HCT116 (cell line): ENCODE measurements at places on chromosomes 1 and 21.

DNA sequence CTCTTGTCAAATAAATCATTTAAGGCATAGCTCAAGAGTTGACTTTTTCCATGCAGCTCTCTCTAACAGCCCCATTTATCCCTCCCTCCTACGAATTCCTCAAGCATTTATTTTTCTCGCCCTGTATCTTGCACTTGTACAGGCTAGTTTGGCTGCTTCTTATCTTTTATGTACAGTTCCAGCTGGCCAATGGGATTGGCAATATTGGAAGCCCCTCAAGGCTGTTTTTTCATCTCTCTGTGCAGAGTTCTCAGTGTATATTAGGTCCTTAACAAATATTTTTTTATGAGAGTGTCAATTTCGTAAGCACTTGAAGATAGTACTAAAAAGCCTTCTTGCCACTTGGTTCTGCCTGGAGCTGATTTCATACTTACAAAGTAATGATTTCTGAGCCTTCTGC, 356.0 kb downstream of the ST6GALNAC3 start:
- no peak overlapping the region for H3K27ac ChIP-seq
- no peaks in the 10 kb centered on the region for H3K27me3 ChIP-seq
- H3K36me3 ChIP-seq, result no peaks in the 10 kb centered on the region
- H3K4me3 ChIP-seq, result no peak overlapping the region

GRCh38 chr1:226653311-226653921, 85.7 kb downstream of the ITPKB start:
- H3K27me3 ChIP-seq, result no peaks in the 10 kb centered on the region
- H3K36me3 ChIP-seq, result no peaks in the 10 kb centered on the region
- H3K4me1 ChIP-seq, result peaks cover 15% of the 10 kb centered on the region
- no peak overlapping the region for H3K4me3 ChIP-seq
- no peak for DNase-seq
- H3K27ac ChIP-seq, result no peak overlapping the region

DNA sequence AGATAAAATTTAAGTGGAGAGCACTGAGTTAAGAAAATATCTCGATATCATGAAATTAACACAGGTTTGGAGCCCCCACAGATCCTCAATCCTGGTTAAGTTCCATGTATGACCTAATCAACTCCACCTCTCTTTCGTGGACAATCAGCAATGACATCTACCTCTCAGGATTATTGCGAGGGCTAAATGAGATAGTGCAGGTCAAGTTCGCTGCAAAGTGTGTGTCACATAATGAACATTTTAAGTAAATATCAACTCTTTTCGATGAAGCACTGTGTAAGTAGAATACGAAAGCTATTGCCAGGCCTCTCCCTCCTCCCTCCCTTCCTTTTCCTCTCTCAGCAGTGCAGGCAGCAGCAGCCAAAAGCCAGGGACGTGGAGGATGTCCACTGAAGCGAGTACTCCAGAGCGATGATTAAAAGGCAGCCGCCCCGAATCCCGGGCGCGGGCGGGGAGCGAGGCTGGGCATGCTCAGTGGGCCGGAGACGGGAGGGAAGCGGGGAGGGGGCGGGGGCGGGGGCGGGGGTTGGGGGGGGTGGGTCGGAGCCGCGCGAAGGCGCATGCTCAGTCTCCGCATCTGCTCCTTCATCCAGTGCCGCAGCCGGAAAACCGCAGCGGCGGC, at the start of gene CAMSAP2:
TSS of gene CAMSAP2 (plus strand) at position 567 of the 622 bp plus-strand sequence. CDS start 935 bp downstream, outside the sequence.
- no peaks in the 10 kb centered on the region for H3K27me3 ChIP-seq
- H3K27ac ChIP-seq, result peak within 1 kb of the TSS; percentile 96
- DNase-seq, result peak; percentile 34
- no peaks in the 10 kb centered on the region for H3K36me3 ChIP-seq
- peak within 1 kb of the TSS; percentile 91 for H3K4me3 ChIP-seq

DNA sequence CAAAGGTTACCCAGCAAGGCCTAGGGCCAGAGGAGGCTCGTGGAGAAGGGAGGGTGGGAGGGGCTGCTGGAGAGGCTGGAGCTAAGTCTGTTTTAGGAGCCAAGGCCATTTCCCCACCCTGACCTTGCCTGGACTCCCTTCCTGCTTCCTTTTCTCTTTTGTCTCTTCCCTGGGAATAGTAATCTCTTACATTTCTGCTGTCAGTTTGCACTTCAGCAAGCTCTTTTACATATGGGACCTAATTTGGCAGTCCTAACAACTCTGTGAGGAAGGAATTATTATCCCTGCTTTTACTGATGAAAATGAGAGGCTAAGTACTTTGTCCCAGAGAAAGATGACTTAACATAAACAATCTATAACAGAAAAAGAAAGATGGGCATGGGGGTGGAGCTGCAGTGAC, 13.8 kb downstream of the OPTC start:
- no peak overlapping the region for H3K4me3 ChIP-seq
- peaks cover 6% of the 10 kb centered on the region; the same call in 1 of the 2 replicates for H3K27me3 ChIP-seq
- H3K27ac ChIP-seq, result no peak overlapping the region
- no peak for DNase-seq

- H3K27ac ChIP-seq, result no peak overlapping the region
- no peak for DNase-seq
- H3K4me3 ChIP-seq, result no peak overlapping the region
These were observed 44.7 kb downstream of the EIF2B3 start for GRCh38 chr1:44941424-44942324.

- peaks cover 19% of the 10 kb centered on the region for H3K27me3 ChIP-seq
- no peaks in the 10 kb centered on the region for H3K4me1 ChIP-seq
- H3K4me3 ChIP-seq, result no peak overlapping the region
- no peak overlapping the region for H3K27ac ChIP-seq
- no peak for DNase-seq
- no peaks in the 10 kb centered on the region for H3K36me3 ChIP-seq
These were observed 106.6 kb upstream of the PLXNA2 start for GRCh38 chr1:208350815-208351214.

DNA sequence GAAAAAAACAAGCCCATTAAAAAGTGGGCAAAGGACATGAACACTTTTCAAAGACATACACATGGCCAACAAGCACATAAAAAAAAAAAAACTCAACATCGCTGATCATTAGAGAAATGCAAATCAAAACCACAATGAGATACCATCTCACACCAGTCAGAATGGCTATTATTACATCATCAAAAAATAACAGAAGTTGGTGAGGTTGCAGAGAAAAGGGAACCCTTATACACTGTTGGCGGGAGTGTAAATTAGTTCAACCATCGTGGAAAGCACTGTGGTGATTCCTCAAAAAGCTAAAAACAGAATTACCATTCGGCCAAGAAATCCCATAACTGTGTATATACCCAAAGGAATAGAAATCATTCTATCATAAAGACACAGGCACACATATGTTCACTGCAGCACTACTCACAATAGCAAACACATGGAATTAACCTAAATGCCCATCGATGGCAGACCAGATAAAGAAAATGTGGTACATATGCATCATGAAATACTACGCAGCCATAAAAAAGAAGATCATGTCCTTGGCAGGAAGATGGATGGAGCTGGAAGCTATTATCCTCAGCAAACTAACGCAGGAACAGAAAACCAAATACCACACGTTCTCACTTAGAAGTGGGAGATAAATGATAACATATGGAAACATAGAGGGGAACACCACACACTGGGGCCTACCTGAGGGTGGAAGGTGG, 70.1 kb downstream of the INTS7 start:
- no peaks in the 10 kb centered on the region for H3K27me3 ChIP-seq
- DNase-seq, result no peak
- H3K4me3 ChIP-seq, result no peak overlapping the region
- H3K27ac ChIP-seq, result no peak overlapping the region

DNA sequence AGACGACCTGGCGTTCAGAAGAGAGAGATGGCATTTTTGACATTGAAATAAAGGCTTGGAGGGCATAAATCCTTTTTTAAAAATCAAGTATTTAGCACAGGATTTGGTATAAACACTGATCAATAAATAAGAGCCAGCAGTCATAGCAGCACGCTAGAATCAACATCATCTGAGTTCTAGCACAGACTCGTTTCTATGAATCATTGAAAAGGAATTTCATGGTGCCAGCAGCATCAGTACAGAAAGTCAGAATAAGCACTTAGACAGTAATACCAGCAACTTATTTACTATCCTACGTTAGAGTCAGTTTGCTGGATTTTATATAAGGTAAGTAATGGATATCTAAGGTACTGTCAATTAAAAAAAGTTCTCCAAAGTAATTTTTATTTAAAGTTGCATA, 119.3 kb downstream of the HLCS start:
- peak overlapping the region; percentile 34; the same call in 1 of the 2 replicates for H3K27ac ChIP-seq
- H3K27me3 ChIP-seq, result no peaks in the 10 kb centered on the region
- peaks cover 38% of the 10 kb centered on the region for H3K4me1 ChIP-seq

- no peaks in the 10 kb centered on the region; the same call in 1 of the 2 replicates for H3K27me3 ChIP-seq
- no peaks in the 10 kb centered on the region for H3K4me1 ChIP-seq
- no peak for DNase-seq
- H3K4me3 ChIP-seq, result no peak within 1 kb of the TSS
- no peaks in the 10 kb centered on the region for H3K36me3 ChIP-seq
These were observed at the start of gene NGF for GRCh38 chr1:115337633-115338456. NGF (minus strand) TSS chr1:115338249; CDS start chr1:115286795, 51,454 bp downstream.

- no peak for DNase-seq
- peak overlapping the region; percentile 40 for H3K4me3 ChIP-seq
- H3K27me3 ChIP-seq, result no peaks in the 10 kb centered on the region
- no peaks in the 10 kb centered on the region for H3K4me1 ChIP-seq
- no peak overlapping the region for H3K27ac ChIP-seq
These were observed 3.5 kb upstream of the SLC44A5 start for GRCh38 chr1:75614399-75614756.

GRCh38 chr1:84749427-84749826, 59.2 kb upstream of the SSX2IP start:
- no peaks in the 10 kb centered on the region for H3K36me3 ChIP-seq
- DNase-seq, result no peak
- H3K4me3 ChIP-seq, result no peak overlapping the region
- 0 out of 2 replicates have a peak, but pooled peaks cover 4% of the 10 kb centered on the region for H3K4me1 ChIP-seq

GRCh38 chr1:170568197-170568596, 36.2 kb downstream of the GORAB start:
- no peaks in the 10 kb centered on the region for H3K36me3 ChIP-seq
- H3K4me1 ChIP-seq, result peaks cover 6% of the 10 kb centered on the region
- no peak overlapping the region for H3K4me3 ChIP-seq
- DNase-seq, result no peak

- no peaks in the 10 kb centered on the region; the same call in 1 of the 2 replicates for H3K4me1 ChIP-seq
These were observed 86.4 kb downstream of the TMEM53 start for GRCh38 chr1:44587796-44588460.

GRCh38 chr1:179137617-179138255, 55.9 kb downstream of the TOR3A start:
- H3K4me3 ChIP-seq, result no peak overlapping the region
- no peaks in the 10 kb centered on the region for H3K36me3 ChIP-seq
- peaks cover 17% of the 10 kb centered on the region for H3K4me1 ChIP-seq
- no peak for DNase-seq
- no peaks in the 10 kb centered on the region for H3K27me3 ChIP-seq
- H3K27ac ChIP-seq, result no peak overlapping the region

DNA sequence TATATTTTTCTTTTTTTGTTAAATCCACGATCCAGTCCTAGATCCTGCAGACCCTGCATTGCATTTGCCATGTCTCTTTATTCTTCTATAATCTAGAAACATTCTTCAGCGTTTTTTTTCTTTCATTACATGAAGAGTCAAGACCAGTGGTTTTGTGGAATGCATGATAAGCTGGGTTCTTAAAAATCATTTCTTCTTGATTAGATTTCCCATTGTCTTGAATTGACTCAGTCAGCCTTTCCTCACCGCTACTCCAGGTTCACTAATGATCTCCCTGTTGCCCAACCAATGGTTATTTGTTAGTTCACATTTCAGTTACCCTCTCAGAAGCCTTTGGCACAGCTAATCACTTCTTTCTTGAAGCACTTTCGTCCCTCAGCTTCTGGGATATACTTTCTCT, 25.2 kb downstream of the CHD1L start:
- H3K27me3 ChIP-seq, result no peaks in the 10 kb centered on the region
- no peaks in the 10 kb centered on the region for H3K4me1 ChIP-seq
- H3K27ac ChIP-seq, result no peak overlapping the region
- DNase-seq, result no peak

DNA sequence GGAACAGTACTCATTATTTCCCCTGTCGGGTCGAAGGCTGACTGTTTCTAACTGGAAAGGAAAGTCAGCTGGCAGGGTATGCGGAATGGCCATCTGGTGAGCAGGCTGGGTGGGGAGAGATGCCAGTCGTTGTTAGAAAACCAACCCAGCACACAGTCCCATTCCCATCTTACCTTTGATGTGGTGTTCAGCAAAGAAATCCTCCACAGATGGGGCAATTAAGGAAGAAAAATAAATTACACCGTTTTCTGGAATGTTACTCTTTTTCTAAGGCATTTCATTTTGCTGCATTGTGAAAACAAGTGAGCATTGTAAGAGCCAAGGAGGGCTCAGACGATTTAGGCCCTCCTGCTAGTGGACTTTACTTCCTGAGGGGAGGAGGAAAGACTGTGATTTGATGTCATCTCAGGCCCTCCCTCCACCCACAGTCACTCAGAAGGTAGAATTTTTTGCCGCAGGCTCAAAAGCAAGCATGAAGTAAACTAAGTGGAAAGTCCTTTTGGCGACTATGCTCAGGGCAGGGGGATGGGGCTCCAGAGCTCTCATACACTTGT, at the start of gene SLC16A4:
TSS of gene SLC16A4 (minus strand) at position 335 of the 554 bp plus-strand sequence. CDS start 1,703 bp downstream, outside the sequence.
- no peaks in the 10 kb centered on the region for H3K36me3 ChIP-seq
- DNase-seq, result no peak
- no peaks in the 10 kb centered on the region for H3K27me3 ChIP-seq
- no peaks in the 10 kb centered on the region for H3K4me1 ChIP-seq
- H3K4me3 ChIP-seq, result no peak within 1 kb of the TSS
- no peak within 1 kb of the TSS for H3K27ac ChIP-seq

GRCh38 chr1:228204958-228205357, 2.9 kb upstream of the OBSCN start:
- H3K4me3 ChIP-seq, result no peak overlapping the region
- DNase-seq, result no peak
- no peaks in the 10 kb centered on the region for H3K27me3 ChIP-seq
- no peak overlapping the region for H3K27ac ChIP-seq
- H3K4me1 ChIP-seq, result peaks cover 10% of the 10 kb centered on the region
- H3K36me3 ChIP-seq, result no peaks in the 10 kb centered on the region

- H3K27ac ChIP-seq, result no peak overlapping the region
- H3K36me3 ChIP-seq, result no peaks in the 10 kb centered on the region
- no peak overlapping the region for H3K4me3 ChIP-seq
- H3K4me1 ChIP-seq, result no peaks in the 10 kb centered on the region
- H3K27me3 ChIP-seq, result no peaks in the 10 kb centered on the region
These were observed 277.6 kb upstream of the NCAM2 start for GRCh38 chr21:20720623-20721022.

DNA sequence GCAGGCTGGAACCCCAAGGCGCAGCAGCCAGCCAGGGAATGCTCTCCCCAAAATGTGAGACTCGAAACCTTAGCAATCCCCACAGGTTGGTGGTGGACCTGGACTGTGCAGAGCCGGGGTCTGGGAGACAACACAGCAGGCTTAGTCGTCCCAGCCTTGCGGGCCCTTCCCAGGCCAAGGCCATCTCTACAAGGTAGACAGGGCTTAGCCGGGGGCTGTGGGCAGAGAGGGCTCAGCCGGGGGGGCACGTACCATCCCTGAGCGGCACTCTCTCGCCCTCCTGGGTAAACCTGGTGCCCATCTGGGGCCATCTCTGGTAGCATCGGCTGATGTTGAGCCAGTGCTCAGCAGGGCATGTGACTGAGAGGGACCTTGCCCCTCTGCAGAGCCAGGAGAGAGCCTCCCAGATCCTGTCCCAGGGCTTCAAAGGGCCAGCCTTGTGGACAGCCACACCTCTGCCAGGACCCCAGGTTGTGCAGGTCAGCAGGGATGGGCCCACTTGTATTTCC, 2.2 kb upstream of the ACTRT2 start:
- no peak for DNase-seq
- H3K36me3 ChIP-seq, result no peaks in the 10 kb centered on the region
- H3K27me3 ChIP-seq, result no peaks in the 10 kb centered on the region
- H3K27ac ChIP-seq, result no peak overlapping the region
- no peak overlapping the region for H3K4me3 ChIP-seq
